ENCODE measurements at places on chromosomes 16 and 17.

DNA sequence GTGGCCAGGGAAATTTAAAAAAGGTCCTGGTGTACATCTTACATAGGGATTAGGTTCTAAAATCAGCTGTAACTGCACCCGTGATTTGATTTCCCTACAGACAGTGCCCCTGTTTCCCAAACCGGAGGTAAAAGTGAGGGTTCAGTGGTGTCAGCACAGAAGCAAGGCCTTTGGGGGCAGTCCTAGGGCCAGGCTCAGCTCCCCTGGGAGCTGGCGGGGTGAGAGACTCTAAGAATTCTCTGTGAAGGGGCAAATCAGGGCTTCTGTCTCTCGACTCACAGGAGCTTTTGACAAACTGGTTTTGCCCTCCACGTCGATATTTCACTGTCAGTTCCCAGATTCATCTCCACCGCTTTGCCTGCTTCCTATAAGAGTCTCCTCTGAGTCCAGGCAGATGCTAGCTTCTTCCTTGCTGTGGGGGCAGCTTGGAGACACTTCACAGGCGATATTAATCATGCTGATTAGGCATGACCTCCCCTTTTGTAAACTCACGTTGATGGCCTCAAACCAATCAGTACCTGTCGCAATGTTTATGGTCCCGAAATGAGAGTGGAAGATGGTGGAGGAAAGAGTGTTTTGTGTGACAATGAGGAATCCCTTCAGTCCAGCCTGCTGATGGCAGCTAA, 234.2 kb upstream of the TOX3 start:
- no peak for DNase-seq

DNA sequence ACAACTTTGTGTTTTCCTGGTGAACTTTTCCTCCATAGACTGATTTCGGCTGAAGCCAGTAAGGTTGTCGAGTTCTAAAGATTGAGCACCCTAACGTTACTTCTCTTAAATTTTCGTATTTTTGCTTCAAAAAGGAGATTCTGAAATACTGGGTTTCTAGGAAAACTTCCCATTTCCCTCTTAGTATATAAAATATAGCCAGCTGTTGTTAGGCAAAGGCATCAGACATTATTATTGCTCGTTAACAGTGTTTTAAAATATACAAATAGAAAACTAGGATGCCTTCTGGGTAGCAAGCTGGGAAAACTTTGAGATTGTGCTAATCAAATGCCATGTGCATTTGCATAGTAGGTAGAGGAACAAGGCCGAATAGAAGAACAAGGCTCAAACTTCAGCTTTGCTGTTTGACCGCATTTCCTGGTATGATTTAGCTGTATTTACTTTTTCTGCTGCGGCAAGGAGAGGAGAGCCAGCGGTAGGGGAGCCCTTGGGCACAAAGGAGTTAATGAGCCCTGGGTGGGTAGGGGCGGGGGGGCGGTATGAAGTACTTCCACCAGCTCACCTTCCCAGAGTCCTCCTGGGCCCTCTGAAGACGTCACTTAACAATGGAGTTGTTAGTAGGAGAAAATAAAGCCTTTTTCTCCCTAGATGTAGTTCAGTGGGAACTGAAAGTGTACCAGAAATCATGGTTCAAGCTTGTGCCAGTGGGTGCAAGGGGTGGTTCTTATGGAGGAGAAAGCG, 151.9 kb downstream of the MSI2 start:
- peak; percentile 78 for DNase-seq

GRCh38 chr17:63150490-63150889, 184.5 kb downstream of the TANC2 start:
- DNase-seq, result no peak

- no peak for DNase-seq
Measured at GRCh38 chr16:53848950-53849349, 145.0 kb downstream of the FTO start.

GRCh38 chr16:77617996-77618395, 104.3 kb upstream of the NUDT7 start:
- no peak for DNase-seq

All from MV-4-11 (cell line).